ENCODE measurements at places on chromosomes 1 and 21.

- no peak for DNase-seq
Observed at GRCh38 chr1:29258189-29258975, 22.1 kb downstream of the PTPRU start.

GRCh38 chr1:161082483-161082882 lies 6.9 kb downstream of the NECTIN4 start:
- DNase-seq, result no peak

GRCh38 chr1:202809597-202810159 lies 1.1 kb upstream of the PCAT6 start:
- DNase-seq, result no peak

GRCh38 chr1:24481843-24482610 lies 20.6 kb upstream of the RCAN3 start:
- no peak for DNase-seq

DNA sequence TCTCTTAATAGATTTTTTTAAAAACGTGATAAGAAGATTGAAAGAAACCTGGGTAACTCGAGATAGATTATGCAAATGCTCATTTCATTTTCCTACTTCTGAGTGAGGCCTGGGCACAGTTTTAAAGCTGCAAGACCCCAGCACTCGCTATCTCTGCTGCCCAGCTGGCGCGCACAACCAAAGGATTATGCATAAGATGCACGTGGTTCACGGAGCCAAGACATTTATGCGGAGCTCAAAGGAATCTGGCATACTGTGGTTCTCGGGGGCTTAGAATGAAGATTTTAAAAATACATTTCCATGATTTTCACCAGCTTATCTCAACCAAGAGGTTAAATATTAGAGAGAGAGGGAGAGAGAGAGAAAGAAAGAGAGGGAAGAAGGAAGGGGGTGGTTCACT lies 210.9 kb downstream of the DSCAM start:
- no peak for DNase-seq

- DNase-seq, result peak; percentile 17
Observed at GRCh38 chr1:170407138-170407537, 124.8 kb upstream of the GORAB start.

DNA sequence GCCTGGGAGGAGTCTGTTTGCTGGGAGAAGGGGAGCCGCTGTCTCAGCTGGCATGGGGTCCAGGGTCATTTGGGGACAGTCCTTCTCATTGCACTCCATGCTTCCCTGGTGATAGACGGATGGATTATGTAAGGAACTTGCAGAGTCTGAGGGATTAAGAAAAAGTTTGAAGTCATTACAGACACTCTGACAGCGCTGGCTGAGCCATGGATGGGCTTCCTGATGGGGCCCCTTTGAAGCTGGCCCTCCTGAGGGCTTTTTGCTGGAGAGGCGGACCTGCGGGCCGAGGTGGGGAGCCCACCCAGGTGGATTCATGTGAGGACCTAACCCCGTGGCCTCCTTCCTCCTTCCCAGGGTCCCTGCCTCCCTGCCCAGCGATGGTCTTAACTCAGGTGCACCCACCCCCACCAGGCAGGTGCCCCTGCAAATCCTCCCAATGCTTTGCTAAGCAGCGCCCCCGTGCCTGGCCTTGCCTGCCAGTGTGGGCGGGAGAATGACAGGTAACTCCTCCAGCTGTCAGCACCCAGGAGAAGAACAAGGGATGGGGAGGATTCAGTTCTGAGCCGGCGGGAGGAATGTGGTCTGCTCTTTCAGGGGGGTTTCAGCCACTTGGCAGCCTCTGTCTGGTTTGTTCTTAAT lies 24.2 kb upstream of the C1orf174 start:
- DNase-seq, result no peak

DNA sequence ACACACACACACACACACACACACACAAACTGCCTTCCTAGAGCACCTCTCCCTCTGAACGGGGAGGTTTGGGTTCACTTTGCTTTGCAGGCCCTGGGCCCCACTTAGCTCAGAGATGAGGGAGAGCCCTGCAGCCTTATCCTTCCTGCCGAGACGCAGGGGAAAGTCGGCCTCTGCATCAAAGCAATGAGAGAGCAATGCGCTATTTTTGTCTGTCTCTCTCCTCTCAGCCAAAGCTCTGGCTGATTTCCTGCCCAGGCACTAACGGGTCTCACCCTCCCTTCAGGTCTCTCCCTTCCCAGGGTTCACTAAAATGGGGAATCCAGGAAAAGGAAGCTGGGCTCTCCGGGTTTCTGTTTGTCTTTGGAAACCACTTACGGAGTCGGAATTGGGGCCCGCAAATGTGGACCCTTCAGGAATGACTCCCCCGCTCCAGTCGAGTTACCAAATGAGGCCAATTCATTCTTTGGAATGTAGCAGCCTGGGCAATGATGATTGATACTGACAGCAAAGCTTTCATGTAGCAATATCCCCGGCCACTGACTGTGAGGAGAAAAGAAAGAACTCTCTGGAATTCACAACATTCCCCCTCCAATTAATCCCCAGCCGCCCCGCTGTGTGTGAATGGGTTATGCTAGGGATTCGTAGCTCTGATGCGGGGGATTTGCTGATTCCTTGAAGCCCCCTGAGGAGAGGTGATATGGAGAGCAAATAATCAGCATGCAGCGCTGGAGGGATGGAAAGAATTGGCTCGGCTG lies 61.5 kb upstream of the WLS start:
- DNase-seq, result no peak

DNA sequence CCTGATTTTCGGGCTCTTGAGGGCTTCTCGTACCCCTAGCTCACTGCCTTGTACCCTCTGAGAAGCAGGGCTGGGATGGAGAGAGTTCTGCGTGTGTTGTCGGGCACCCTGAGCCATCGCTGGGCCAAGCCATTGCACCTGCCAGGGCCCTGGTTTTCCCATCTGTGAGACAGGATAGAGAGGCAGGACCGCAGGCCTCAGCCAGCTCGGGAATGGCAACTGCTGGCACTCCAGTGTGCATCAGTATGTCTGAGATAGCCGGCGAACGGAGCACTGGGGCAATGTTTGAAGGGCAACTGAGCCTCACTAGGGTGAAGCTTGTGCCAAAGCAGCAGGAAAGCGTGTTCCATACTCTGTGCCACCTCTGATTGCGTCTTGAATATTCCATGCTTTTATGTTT lies 66.9 kb downstream of the TENT5C start:
- no peak for DNase-seq

GRCh38 chr1:16018308-16018707 lies 465 bp upstream of the HSPB7 start:
- DNase-seq, result no peak

GRCh38 chr1:91397605-91398004 lies 7.0 kb downstream of the HFM1 start:
- no peak for DNase-seq

DNA sequence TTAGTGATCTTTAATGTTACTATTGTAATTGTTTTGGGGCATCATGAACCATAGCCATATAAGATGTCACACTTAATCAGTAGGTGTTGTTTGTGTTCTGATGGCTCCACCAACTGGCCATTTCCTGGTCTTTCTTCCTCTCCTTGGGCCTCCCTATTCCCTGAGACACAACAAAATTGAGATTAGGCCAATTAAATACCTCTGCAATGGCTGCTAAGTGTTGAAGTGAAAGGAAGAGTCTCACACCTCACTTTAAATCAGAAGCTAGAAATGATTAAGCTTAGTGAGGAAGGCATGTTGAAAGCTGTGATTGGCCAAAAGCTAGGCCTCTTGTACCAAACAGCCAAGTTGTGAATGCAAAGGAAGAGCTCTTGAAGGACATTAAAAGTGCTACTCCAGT lies 30.7 kb downstream of the PPP2R5A start:
- DNase-seq, result no peak

GRCh38 chr1:21604208-21604957 lies 64.8 kb downstream of the RAP1GAP start:
- DNase-seq, result no peak

GRCh38 chr1:37474697-37475379 lies 458 bp downstream of the ZC3H12A start:
- DNase-seq, result no peak

GRCh38 chr1:16498573-16499413 lies 15.3 kb downstream of the RNU1-1 start:
- no peak for DNase-seq

GRCh38 chr1:92485381-92486250 lies 1.1 kb downstream of the GFI1 start:
- no peak for DNase-seq

DNA sequence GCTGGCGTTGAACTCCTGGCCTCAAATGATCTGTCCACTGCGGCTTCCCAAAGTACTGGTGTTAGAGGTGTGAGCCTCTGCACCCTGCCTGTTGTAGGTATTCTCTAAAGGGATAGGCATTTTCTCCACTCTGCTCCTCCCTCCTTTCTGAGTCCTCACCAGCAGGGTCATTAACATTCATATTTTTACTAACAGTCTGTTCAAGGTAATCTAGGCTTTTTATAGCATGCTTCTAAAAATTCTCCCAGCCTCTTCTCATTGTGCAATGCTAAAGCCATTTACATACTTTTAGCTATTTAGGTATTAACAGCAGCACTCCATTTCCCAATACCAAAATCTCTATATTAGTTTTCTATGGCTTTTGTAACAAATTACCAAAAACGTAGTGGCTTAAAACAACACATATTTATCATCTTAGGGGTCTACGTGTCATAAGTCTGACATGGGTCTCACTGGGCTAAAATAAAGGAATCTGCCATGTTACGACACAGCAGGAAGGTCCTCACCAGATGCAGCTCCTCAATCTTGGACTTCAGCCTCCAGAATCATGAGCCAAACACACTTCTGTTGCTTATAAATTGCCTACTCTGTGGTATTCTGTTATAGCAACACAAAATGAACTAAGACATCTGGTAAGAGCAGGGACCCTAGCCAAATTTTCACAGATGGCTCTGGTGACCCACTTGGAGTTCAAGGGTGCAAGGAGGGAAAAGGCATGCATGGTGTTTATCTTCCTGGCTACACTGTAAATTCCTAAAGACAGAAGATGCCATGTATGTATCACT lies 2.9 kb upstream of the SLC2A7 start:
- no peak for DNase-seq

- no peak for DNase-seq
Observed at GRCh38 chr1:18452550-18452949, 28.2 kb upstream of the KLHDC7A start.

DNA sequence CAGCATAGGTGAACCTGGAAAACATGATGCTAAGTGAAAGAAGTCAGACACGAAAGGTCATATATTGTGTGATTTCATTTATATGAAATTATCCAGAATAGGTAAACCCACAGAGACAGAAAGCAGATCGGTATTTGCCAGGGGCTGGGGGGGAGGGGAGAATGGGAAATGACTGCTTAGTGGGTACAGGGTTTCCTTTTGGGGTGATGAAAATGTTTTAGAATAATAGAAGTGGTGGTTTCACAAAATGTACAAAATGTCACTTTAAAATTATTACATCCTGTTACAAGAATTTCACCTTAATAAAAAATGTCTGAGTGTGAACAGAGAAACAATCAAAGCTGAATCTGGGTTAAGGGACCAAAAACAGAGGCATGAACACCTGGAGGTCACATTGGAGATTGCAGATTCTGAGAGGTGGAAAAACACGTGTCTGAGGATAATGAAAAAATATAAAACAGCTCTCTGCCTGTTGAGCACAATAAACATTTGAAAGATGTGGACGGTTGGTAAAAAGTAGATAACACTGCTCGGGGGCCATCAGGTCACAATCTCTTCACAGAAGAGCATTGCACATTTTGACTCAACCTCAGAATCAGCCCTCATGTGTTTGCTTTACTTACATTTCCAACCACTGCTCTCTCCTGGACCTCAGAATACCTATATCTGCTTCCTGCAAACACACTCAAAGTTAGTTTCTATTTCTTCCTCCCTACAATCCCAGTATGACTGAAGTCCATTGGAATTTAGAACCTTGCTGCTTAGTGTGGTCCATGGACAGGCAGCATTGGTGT lies 3.2 kb downstream of the SLAMF6 start:
- DNase-seq, result no peak

GRCh38 chr21:42157606-42158310 lies 61.2 kb upstream of the ABCG1 start:
- DNase-seq, result no peak

DNA sequence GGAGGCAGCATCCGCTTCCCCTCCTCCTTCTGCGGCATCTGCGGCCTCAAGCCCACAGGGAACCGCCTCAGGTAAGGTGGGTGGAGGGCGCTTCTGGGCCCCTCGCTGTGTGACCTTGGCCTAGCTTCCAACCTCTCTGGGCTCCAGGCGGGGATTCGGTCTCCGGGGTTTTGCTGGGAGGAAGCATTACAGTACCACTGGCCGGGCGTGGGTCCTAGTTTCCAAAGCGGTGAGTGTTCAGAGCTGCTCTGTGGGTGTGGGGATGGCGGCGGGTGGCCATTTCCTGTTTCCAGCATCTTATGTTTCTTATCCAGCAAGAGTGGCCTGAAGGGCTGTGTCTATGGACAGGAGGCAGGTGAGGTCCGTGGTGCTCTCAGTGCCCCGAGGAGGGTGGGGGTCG lies 11.6 kb downstream of the FAAH start:
- no peak for DNase-seq

- no peak for DNase-seq
Observed at GRCh38 chr21:14243461-14243860, 27.5 kb downstream of the RBM11 start.

GRCh38 chr1:194167956-194168640 lies 981.7 kb upstream of the B3GALT2 start:
- no peak for DNase-seq

- no peak for DNase-seq
Observed at GRCh38 chr21:27033471-27033870, 66.6 kb upstream of the ADAMTS5 start.

DNA sequence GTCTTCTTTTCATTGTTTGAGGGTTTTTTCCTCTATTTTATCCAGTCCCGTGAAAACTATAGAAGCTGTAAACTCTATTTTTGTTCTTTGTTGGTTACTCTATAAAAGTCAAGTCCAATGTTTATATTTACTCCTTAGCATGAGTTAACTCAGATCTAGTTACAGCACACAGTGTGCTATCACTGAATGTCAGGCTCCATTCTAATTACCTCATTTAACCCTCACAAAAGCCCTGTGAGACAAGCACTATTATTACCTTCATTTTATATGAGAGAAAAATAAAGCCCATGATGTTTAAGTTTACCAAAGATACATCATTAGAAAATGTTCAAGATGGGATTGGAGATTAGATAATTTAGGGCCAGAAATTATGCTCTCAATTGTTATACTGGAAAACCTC lies 251.4 kb upstream of the SNX7 start:
- no peak for DNase-seq

GRCh38 chr21:35408401-35408800 lies 359.3 kb upstream of the RUNX1 start:
- no peak for DNase-seq

GRCh38 chr1:200908191-200908868 lies 13.6 kb downstream of the INAVA start:
- no peak for DNase-seq
